ENCODE measurements at places on chromosomes 5 and 9.
A peak's percentile ranks its signal among the peaks of the same experiment; 100 is the strongest.

GRCh38 chr5:1212271-1212670 is 10.9 kb downstream of the SLC6A19 start:
- no peaks in the 10 kb centered on the region for H3K4me1 ChIP-seq
- DNase-seq: no peak
- no peaks in the 10 kb centered on the region for H3K36me3 ChIP-seq
- H3K4me3 ChIP-seq: no peak overlapping the region
- peaks cover 60% of the 10 kb centered on the region for H3K27me3 ChIP-seq

GRCh38 chr9:127457191-127457878 is 6.0 kb downstream of the LRSAM1 start:
- H3K4me3 ChIP-seq: no peak overlapping the region
- DNase-seq: no peak
- H3K4me1 ChIP-seq: peaks cover 71% of the 10 kb centered on the region
- peaks cover 62% of the 10 kb centered on the region for H3K36me3 ChIP-seq

DNA sequence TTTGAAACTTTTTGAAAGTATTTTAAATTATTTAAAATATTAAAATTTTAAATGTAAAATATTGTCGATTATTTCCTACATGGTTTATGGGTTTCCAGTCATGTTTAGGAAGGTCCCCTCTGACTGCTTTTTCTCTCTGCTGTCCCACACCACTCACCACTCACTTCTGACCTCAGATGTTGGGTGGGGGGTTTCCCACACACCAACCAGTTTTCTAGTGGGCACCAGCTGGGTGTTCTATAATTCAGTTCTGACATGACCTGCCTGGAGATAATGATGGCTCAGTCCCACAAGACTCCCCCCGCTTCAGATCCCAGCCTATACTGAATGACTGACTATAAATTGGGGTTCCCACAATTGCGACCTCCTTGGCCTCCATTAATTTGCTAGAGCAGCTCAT is 310.4 kb downstream of the GADD45G start:
- DNase-seq: no peak
- H3K36me3 ChIP-seq: no peaks in the 10 kb centered on the region
- no peaks in the 10 kb centered on the region for H3K27me3 ChIP-seq

- no peaks in the 10 kb centered on the region for H3K36me3 ChIP-seq
- DNase-seq: no peak
- H3K27me3 ChIP-seq: no peaks in the 10 kb centered on the region
- H3K4me1 ChIP-seq: peaks cover 28% of the 10 kb centered on the region
Observed at GRCh38 chr5:158614951-158615350, 484.8 kb downstream of the EBF1 start.

- no peaks in the 10 kb centered on the region for H3K36me3 ChIP-seq
- no peak for DNase-seq
- H3K27ac ChIP-seq: no peak overlapping the region
- peaks cover 4% of the 10 kb centered on the region for H3K27me3 ChIP-seq
Observed at GRCh38 chr5:61820836-61821235, 485.2 kb upstream of the KIF2A start.

GRCh38 chr5:67404256-67405100 is 207.9 kb upstream of the CD180 start:
- peaks cover 3% of the 10 kb centered on the region for H3K4me1 ChIP-seq
- H3K27ac ChIP-seq: no peak overlapping the region
- DNase-seq: no peak
- H3K27me3 ChIP-seq: no peaks in the 10 kb centered on the region

GRCh38 chr9:119180897-119181296 is 188.3 kb downstream of the BRINP1 start:
- no peak overlapping the region for H3K4me3 ChIP-seq
- no peak overlapping the region for H3K27ac ChIP-seq
- no peaks in the 10 kb centered on the region for H3K36me3 ChIP-seq
- DNase-seq: no peak
- no peaks in the 10 kb centered on the region for H3K4me1 ChIP-seq

DNA sequence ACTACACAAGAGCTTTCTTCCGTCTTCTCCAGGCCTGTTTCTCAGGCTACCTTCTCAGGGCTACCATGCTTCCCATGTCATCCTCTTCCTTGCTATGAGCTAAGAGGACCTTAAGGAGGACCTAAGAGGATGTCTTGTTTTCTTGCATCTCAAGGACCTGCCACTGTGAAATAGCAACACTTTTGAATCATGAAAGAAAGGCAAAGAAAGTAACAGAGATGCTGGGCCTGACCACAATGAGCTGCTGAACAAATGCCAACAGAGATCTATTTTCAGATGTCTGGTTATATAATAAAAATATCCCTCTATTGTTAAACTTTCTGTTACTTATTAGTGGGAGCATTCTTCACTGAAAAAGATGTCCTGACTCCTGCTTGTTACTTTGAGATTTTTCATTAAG is 36.7 kb upstream of the ANXA1 start:
- H3K4me1 ChIP-seq: no peaks in the 10 kb centered on the region
- no peak for DNase-seq
- no peaks in the 10 kb centered on the region for H3K27me3 ChIP-seq
- no peaks in the 10 kb centered on the region for H3K36me3 ChIP-seq
- H3K27ac ChIP-seq: no peak overlapping the region

- DNase-seq: no peak
- H3K4me1 ChIP-seq: no peaks in the 10 kb centered on the region
- peaks cover 90% of the 10 kb centered on the region for H3K36me3 ChIP-seq
- H3K27ac ChIP-seq: no peak overlapping the region
Observed at GRCh38 chr9:128486201-128486600, 18.3 kb upstream of the GLE1 start.

GRCh38 chr9:96450613-96451528 is 902 bp downstream of the HABP4 start:
- H3K27ac ChIP-seq: peak overlapping the region; percentile 89
- H3K4me3 ChIP-seq: peak overlapping the region; percentile 81
- peak; percentile 22 for DNase-seq
- peaks cover 31% of the 10 kb centered on the region for H3K4me1 ChIP-seq
- no peaks in the 10 kb centered on the region for H3K27me3 ChIP-seq
